Naive thymus-derived CD8-positive, alpha-beta T cell (primary cell): ENCODE measurements at places on chromosomes 2 and 18.

GRCh38 chr18:38923540-38923939 lies 1357.9 kb upstream of the CELF4 start:
- no peak for DNase-seq

DNA sequence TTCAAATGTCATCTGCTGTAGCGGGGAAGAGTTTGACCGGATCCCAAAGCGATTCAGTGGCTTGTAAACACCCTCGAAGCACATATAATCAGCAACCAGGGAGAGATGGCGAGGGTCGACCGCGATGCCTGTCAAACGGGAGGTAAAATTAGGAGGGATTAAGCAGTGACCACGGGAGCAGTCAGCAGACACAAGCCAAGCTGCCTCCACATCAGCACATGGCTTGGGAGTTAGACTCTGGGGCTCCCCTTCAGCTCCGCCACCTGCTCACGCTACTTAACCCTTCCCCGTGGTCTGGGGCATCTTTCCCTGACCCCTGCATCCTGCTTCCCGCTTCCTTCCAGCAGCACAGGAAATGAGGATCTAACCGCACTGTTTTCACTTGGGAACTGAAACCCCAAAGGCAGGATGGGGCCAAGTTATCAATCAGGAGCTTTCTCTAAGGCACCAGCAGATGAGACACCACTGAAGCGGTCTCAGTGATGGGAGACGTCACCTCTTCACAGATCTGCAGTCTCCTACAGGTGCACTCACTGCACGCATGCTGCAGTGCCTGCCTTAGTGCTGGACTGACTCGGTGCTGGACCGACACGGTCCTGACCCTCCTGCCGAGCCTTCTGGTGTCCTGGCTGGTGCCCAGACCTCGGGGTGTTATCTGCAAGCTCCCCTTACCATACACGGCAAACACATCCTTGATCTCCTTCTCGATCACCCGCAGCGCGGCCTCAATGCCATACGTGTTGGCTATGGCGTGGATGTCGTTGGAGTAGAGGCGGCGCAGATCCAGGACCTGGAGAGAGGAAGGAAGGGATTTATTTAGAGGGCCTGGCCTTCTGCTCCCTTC lies 77.5 kb downstream of the POLR1A start:
- no peak for DNase-seq

DNA sequence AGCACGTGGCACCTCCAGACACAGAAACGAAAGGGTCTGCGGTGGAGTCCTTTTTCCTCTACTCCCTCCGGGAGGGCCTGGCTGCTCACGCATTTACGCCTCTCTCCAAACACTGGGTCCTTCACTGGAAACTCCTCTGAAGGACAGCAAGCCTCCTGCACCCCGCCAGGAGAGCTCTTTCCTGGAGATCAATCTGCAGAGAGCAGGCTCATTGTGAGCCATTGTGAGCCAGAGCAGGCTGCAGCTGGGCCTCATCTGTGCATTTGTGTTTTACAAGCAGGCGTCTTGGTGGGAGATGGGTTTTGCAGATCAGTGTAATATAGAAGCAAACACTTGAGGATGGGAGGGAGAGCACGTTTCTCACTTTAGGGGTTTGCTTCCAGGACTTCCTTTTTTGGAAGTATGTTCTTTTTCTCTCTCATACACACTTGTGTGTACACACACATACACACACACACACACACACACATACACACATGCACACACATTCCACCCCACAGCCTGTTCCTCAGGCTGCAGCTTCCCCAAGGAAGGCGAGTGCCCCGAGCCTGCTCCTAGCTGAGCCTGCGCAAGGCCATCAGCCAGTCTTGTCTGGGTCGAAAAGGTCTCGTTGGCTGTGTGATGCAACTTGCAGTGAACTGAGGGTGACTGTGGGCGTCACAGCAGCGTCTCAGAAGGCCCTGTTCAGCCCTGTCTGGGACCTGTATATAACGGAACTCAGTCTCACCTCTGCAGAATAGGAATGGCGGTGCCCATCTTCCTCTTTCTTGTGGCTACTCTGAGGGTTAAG lies 163.5 kb downstream of the GLI2 start:
- DNase-seq: peak; percentile 45

DNA sequence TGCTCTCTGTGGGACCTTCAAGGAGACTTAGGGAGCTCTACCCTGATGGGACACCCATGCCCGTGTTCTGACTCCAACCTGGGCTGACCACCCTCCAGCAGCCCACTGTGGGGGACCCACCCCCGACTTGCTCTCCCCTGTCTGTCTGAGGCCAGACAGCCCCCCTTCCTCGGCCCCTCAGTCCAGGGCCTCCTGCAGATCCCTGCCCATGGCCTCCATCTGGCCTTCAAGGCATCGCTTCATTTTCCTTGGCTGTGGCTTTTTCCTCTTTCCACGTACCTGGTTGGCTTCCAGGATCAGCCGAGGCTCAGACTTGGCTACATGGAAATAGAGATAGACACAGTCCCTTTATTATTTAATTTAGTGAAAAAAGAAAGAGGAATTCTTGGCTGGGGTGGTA lies 290.0 kb downstream of the CYP26B1 start:
- no peak for DNase-seq

- no peak for DNase-seq
Measured at GRCh38 chr2:69801745-69802290, 27.6 kb upstream of the GMCL1 start.

DNA sequence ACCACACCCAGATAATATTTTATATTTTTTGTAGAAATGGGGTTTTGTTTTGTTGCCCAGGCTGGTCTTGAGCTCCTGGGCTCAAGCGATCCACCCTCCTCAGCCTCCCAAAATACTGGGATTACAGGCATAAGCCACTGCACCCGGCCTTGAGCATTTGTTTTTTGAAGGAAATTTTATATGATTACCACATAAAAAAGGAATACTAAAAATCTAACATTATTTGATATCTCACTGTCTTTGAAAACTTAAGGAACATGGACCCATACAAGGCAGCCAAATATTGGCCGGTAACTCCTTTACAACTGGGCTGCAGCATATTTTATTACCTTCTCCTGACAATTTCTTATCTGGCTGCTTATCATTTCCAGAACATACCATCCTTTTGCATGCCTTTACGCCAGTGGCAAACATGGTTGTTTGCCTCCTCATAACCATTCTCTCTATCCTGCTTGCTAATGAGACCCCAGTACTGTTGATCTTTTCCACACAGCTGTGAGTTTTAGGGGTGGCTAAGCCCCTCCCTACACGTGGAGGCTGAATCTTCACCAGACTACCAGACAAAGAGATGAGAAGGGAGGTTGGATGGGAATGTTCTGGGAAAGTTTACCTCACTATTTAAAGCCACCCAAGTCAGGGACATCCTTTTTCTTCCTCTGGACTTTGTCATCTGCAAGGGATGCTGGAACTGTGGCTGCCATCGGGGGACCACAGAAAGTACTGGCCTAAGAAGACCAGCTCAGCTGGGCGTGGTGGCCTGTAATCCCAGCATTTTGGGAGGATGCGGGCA lies 157.5 kb downstream of the TGIF1 start:
- DNase-seq: no peak

DNA sequence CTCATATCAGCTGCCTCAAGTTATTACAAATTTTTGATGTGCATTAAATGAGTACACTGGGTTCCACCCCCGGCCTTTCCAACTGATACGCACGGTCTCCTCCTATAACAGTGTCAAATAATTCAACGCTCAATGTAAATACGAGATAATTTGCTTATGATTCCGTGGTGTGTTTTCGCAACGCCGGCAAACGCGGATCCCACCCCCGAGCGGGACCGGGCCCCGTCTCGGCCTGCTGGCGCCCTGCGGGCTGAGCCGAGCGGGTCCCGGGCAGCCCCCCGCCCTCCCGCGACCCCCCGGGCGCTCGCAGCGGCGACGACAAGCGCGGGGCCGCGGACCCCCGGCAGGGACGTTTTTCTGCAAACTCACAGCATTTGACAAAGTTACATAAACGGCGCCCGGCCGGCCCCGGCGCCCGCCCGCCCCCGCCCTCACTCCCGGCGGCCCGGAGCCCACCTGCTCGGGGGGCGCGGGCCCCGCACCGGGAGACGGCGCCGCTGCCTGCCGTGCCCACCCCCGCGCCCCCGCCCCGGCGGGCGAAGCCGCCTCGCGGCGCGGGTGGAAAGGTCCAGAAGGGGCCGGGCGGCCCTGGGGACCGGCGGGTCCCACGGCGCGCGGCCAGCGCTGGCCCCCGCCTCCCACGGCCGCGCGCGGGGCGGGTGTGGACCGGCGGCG lies 762 bp downstream of the HDAC4 start:
- no peak for DNase-seq

DNA sequence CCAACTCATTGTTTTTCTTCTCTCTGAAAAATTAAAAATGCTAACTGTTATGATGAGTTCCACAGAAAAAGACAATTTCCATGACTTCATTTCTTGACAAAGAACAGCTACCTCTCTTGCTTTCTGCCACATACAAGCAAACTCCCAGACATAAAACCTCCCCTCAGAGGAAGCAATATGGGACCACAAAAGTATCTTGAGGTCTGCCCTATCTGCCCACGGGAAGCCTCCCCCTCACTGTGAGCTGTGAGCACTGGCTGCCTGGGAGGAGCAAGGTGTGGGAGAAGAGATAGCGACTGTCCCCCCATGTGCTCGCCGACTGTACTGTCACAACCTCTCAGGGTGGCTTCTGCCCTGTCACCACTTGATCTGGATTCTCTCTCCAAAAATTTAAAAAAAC lies 69.7 kb upstream of the NRP2 start:
- DNase-seq: peak; percentile 14

DNA sequence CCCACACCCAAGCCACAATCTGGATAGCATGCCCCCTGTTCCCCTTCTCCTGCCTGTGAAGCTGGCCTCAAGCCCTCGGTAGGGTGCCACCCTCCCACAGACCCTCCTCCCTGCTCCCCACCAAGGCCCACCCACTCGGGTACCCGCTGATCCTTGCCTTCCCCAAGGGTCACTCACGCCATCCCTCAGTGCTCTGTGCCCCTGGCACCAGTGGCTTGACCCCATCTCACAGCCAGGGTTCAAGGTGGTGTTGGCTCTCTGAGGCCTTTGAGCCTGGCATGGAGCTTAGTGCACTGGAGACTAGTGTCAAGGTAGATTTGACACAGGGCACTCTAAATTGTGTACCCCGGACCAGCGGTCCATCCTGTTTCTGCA lies 11.9 kb downstream of the ADRA2B start:
- no peak for DNase-seq

DNA sequence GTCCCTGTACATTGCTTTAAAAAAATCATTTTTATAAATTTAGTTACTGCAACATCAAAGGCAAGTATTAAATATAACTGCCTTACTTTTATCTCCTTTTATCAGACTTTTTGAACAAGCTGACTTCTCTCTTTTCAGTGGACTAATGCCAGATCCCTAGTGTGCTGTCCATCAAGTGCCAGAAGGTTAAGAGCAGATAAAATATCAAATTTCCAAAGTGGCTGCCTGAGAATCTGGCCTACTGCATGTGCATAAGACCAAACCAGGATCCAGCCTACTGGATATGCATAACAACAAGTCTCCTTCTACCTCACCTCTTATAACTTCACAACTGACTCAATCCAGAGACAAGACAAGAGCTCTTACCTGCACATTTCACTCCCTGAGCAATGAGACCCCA lies 59.8 kb upstream of the CHRNA1 start:
- DNase-seq: no peak

- no peak for DNase-seq
Measured at GRCh38 chr2:176872406-176872805, 340.2 kb upstream of the HNRNPA3 start.

DNA sequence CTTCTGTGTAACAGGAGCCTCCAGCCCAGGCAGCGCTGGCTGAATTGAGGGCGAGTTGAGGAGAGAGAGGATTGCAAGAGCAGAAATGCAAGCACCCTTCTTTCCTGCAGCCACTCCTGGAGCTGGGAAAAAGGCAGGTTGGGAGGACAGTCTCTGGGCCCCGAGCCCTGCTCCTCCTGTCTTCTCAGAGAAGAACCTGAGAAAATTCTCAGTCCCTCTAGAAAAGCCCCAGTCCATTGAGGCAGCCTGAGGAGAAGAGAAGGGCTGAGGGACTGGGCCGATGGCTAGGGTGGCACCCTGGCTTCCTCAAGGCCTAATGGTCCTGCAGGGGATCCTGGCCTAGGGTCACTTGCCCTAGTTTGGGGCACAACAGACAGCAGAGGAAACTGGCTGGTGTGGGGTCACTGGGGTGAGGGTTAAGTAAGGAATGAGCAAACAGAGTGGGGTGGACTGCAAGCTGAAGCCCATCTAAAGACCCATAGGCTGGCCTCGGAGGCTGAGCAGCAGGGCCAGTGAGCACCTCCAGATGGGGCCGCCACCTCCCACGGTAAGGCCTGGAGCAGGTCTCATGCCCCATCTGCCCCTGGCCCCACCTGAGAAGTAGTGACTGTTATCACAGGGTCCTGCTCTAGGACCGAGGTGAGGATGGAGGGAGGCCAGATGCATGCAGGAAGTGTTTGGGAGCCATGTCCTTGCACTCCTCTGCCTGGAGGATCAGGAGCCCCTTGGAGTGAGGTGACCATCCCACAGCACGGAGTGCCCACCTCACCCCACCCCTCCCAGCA lies 12.4 kb downstream of the CIB4 start:
- no peak for DNase-seq

- no peak for DNase-seq
Measured at GRCh38 chr2:238950551-238950950, 102.7 kb downstream of the TWIST2 start.

DNA sequence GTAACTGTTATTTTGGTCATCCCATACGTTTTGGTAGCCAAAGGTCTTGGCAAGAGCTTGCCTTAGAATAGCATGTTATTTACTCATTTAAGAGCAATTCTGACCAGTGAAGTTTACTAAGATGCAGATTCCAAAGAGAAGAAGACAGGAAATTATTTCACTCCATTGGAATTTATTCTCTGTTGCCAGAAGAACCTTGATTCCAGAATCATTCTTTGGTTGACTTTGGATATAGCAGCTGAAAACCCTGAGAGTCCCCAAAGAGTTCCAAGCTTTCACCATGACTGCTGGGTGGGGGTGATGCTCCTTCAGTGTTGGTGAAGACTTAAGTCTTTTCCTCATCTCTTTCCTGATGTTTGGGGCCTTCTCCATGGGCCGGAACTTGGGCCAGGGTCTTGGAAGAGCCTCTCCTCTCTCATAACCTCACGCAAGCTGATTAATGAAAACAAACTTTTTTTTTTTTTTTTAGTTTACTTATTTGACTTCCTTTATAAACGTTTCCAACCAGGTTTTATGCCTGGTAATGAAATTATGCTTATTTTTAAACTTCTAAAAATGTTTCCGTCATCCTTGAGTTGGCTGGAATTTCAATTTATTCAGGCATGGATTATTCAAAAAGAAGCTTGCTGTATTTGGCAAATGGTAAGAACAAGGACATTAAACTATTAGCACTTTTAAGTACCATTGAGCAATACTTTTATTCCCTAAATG lies 192.0 kb downstream of the MTX2 start:
- no peak for DNase-seq

- DNase-seq: no peak
Measured at GRCh38 chr2:8672940-8673339, 8.9 kb upstream of the ID2 start.
